Activated T-helper 2 cell treated with anti-CD3 and anti-CD28 coated beads, Interferon-gamma antibody, Interleukin-2, Interleukin-4, amounts not matched to agents 10 μg/mL and 5 μg/mL and 100 μg/mL, durations not matched to agents 14 hours and 24 hours and 36 hours (primary cell): ENCODE measurements at places on chromosomes 7 and 10. TPM values are rescaled to one million over a fixed set of nuclear protein-coding genes. Genes with fewer than 3 reads are reported as not detected.

OPALIN gene
- total RNA-seq = not detected in 2 replicates

GRCh38 chr10:71752391-71753090, 20.8 kb downstream of the VSIR start:
- DNase-seq = no peak

DNA sequence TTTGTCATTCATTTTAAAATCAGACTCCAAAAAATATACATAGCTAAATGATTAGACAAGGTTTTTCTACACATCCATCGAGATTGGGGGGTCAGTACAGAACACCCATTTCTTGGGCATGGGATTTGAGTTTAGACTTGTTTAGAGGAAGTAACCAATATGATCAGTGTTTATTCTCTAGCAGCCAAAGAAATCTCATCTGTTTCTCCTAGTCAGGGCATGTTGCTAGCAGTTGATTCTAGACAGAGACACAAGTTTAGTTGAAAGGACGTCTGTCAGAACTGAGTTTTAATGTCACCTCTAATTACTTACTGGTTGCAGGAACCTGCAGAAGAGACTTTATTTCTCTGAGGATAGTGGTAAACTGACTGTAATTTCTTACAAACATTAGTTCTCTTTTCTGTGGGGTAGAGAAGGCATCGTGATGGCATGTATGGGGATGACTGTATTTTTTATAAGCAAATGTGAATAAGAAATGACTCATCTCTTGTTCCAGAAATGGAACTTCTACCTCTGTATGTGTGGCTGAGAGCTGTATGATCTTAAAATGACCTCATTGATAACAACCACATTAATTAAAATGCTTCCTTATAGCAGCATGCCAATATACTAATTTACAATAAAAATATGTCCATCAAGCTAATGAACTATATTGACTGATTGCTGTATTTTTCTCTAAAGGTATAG, 30.6 kb upstream of the RHOBTB1 start:
- DNase-seq = no peak

DNA sequence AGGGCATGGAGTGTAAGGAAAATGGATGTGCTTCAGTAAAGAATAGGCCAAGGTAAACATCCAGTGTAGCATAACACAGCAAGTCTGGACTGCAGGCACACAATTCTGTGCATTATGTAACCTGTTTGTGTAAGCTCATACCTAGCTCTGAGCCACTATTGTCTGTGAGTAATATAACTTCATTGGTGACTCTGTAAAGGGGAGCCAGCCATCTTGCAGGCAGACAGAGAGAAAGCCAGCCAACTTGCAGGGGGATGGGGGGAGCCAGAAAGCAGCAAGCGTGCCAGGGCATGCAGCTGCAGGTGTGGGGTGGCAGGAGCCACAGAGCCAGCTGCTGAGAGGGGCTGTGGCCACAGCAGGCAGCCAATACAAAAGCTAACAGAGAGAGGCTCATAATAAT, 449.2 kb downstream of the IPMK start:
- DNase-seq = no peak

DNA sequence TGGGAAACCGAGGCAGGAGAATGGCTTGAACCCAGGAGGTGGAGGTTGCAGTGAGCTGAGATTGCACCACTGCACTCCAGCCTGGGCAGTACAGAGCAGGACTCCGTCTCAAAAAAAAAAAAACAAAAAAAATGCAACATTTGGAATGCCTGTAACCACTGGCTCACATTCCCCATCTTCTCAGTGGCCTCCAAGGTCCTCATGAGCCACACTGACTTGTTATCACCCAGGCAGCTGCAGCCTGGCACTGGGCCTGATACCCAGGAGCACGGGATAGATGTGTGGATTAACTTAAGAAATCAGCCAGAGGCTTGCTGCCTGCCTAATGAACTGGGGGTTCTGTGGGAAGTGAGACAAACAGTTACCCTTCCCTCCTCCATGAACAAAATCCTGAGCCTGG, 23.0 kb downstream of the JCAD start:
- no peak for DNase-seq
